Aorta (tissue), 5 donors: ENCODE measurements at places on chromosomes 12 and 14.

DNA sequence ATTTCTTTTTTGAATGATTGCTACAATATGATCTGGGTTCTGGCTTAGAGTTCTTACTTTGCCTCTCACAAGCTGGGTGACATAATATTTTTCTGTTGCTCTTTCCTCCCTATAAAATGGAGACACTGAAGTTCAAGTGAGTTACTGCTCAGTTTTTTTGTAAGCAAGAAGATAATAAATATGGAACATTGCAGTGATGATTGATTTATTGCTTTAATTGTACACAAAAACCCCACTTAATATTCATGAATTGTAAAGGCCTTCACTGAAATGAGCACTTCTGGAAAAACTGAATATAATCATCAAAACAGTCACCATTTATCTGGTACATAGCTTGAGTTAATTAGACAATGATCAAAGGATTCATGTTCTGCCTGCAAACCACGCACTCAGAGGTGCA lies 71.8 kb upstream of the NAP1L1 start:
- no peak for DNase-seq

DNA sequence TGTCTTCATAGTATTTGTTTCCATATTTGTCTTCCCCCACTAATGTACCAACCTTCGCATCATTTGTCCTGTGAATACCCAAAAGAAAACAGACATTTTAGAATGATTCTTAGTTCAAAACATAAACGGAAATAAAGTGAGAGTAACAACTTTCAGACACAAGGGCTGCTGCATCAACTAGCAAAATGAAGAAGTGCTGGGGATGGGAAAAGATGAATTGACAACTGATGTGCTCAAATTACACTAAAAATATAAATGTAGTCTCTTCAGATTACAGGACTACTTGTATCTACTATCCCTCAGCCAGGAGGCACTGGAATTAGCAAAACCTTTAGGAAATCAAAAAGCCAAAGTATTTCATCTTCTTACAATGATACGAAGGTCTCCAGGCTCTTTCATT lies 743 bp downstream of the NDUFA12 start:
- DNase-seq, result no peak

DNA sequence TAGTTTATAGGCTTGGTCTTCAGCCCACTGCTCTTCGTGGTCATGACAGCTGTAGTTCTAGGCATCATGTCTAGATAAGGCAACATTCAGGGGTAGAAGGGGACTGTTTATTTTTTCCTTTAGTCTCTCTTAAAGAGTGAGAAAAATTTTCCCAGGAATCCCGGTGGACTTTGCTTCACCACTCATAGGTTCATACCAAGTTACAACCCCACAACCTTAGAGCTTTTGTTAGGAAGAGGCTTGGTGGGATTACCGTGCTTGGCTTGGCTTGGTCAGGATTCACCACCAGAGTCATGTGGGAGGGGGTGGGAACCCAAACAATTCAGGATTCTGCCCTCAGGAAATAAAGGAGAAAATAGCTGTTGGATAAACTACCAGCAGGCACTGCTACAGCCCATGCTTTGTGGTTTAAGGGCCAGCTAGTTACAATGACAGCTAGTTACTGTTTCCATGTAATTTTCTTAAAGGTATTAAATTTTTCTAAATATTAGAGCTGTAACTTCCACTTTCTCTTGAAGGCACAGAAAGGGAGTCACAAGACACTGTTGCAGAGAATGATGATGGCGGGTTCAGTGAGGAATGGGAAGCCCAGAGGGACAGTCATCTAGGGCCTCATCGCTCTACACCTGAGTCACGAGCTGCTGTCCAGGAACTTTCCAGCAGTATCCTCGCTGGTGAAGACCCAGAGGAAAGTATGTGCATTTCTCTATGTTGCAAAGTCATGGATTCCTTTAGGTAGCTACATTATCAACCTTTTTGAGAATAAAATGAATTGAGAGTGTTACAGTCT lies 25.9 kb upstream of the PAPLN start:
- no peak for DNase-seq

- no peak for DNase-seq
Measured at GRCh38 chr12:31009976-31010375, 63.7 kb upstream of the DDX11 start.

GRCh38 chr14:75286313-75286712 lies 7.7 kb downstream of the FOS start:
- DNase-seq, result no peak

- DNase-seq, result no peak
Measured at GRCh38 chr14:56949828-56950227, 139.5 kb upstream of the OTX2 start.

DNA sequence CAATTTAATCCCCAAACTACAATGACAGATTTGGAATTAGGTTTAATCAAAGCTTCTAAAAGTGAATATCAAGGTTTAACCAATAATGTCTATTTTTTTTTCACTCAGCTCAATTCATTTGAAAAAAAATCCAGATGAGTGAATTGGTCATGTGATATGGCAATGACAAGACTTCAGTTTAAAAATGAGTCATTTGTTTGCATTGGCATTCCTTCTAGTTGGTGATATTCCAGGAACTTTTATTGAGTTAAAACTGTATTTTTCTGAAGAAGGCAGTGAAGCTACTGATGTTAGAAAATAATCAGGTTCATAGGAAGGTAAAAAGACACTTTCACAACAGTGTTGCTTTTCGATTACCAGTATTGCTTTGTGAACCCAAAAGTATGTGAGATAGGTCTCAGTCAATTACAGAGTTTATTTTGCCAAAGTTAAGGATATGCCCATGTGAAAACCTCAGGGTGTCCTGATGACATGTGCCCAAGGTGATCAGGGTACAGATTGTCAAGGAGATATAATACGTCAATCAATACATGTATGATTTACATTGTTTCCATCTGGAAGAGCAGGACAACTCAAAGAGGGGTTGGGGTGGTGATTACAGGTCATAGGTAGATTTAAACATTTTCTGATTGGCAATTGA lies 1214.9 kb downstream of the GALC start:
- DNase-seq, result no peak
